Skeletal muscle cell (primary cell): ENCODE measurements at places on chromosomes 2 and 18.

GRCh38 chr18:26057344-26057773 lies 33.1 kb downstream of the SS18 start:
- DNase-seq = peak; percentile 25

DNA sequence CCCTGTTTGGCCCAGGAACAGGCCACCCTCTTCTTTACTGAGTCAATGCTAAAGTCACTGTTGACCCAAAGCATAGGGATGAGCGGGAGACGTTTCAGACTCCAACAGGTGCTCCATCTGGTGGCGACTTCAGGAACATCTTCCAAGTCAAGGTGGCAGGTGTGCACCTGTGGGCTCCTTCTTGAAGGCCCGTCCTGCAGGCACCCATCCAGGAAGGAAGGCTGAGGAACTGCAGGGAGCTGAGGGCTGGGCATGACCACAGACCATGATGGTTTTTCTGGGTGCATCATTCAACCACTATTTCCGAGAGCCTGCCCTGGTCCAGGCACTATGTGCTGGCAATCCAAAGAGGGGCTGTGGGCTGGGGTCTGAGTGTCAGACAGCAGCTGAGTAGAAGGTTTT lies 142.8 kb downstream of the NDUFA10 start:
- DNase-seq = no peak

- DNase-seq = no peak
Observed at GRCh38 chr18:23802817-23803216, 113.6 kb downstream of the LAMA3 start.

GRCh38 chr2:25036221-25036559 lies 5.7 kb upstream of the EFR3B start:
- no peak for DNase-seq

DNA sequence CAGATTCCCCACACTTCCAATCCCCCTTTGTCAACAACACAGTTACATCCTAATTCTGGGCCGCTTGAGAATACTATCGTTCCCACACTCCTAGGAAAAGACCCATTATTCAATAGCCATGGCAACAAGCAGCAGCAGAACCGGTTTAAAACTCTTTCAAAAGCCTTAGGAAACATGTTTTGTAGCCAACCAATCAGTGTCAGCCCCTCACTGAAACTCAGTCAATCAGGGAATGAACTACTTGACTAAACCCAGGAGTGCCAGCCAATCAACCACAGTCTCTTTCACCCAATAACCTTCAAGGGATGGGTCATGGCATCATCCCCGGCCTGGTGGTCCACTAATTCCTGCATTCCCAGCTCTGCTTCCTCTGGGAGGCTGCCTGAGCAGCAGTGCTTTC lies 204.8 kb upstream of the HS6ST1 start:
- DNase-seq = no peak

- DNase-seq = no peak
Observed at GRCh38 chr18:68176901-68177300, 538.0 kb downstream of the TMX3 start.

DNA sequence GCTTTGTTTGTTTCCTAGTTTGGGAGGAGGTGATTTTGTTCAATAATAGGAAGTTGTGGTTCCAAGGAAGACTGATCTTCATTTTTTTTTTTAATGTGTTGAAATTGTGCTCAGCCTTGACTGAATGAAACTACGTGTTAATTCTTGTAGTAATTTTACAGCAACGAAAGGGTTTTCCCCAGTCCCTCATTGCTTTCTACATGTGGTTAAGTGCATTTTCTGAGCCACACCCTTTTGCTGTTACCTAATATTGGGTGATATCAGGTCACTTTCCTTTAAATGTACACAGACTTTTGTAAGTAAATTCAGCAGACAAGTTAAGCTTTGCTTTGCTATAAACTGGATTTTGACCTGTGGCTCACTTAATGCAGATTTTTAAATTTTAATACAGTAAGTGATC lies 73.6 kb downstream of the OTX1 start:
- no peak for DNase-seq

GRCh38 chr2:227462462-227462951 lies 9.4 kb upstream of the AGFG1 start:
- no peak for DNase-seq

GRCh38 chr2:228657807-228658402 lies 476.4 kb upstream of the SPHKAP start:
- DNase-seq = no peak

DNA sequence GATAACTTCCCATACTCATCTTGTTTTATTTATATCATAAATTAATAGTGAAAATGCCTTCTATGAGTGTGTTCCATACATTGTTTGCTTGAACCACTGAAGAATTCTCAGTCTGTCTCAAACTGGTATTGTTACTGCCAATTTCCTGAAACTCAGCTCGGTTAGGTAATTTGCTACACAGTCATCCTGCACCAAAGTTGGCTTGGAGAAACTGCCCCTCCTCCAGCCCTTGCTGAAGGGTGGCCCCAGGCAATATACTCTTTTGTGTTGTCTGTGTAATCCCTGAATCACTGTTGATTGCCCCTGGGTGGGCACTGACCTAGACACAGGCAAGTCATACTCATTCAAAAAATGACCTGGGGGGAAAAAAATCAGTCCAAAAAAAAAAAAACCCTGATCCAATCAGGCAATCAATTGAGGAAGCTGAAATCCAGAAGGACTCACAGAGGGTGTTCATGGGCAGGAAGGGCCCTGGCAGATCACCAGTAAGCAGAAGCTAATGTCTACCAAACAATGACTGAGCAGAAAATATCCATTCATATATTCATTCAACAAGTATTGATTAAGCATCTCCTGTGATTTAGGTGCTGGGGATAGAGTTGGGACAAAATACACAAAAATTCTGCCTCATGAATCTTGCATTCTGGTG lies 3.8 kb upstream of the SESTD1 start:
- no peak for DNase-seq

- peak; percentile 21 for DNase-seq
Observed at GRCh38 chr2:45895241-45895861, 243.9 kb downstream of the PRKCE start.

- no peak for DNase-seq
Observed at GRCh38 chr2:164841719-164842623, at the start of gene COBLL1. Gene COBLL1, minus strand, starts transcription at chr2:164841823. Its CDS starts 627 bp downstream, at chr2:164841196.

- no peak for DNase-seq
Observed at GRCh38 chr18:74063557-74063956, 84.1 kb downstream of the FBXO15 start.

DNA sequence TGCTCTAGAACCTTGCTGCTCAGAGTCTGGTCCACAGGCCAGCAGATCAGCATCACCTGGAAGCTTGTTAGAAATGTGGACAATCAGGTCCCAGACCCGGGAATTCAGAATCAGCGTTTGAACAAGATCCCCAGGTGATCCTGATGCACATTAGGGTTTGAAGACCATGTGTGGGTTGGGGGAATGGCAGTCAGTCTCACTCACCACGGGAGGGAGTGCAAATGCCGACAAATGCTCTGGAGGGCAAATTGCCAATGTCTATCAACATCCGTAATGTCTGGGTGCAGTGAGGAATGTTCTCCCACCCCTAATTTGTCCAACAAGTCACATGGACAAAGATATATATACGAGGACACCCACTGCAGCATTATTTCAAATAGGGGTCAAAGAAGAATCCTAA lies 34.5 kb downstream of the INPP5D start:
- no peak for DNase-seq

- DNase-seq = no peak
Observed at GRCh38 chr2:37391711-37392110, 47.3 kb downstream of the QPCT start.

DNA sequence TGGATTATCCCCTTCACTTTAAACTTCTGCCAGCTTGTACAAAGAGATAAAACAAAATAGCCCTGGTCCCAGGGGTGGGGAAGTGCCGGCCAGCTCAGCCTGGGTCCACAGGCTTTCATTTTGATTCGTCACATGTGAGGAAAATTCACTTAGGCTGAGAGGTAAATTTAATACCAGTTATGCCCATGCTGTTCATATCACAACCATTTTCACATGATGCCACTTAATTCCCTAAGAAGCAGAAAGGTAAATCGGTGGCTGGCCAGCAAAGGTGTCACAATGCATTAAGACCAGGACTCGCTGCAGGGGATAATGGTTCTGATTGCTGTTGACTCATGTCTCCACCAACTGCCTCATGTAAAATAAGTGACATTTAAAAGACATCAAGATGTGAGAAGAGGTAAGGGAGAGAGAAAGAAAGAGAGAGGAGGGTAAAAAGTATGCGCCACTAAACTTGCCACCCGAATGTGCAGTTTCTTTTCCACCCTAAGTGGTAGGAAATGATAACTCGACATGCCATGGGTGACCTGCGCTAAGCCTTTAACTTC lies 261.0 kb upstream of the SIX3 start:
- no peak for DNase-seq

DNA sequence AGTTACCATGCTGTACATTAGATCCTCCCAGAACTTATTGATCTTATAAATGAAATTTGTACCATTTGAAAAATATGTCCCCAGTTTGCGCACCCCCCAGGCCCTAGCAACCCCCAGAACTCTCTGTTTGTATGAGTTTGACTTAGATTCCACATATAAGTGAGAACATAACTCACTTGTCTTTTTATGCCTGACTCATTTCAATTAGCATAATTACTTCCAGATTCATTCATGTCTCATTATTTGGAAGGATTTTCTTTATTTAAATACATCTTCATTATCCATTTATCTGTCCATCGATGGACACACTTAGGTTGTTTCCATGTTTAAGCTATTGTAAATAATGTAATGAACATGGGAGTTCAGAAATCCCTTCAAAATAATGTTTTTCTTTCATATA lies 705.9 kb downstream of the CCDC85A start:
- DNase-seq = no peak

- no peak for DNase-seq
Observed at GRCh38 chr2:26251893-26252292, 7.2 kb downstream of the HADHB start.

GRCh38 chr18:9716780-9717563 lies 8.9 kb downstream of the RAB31 start:
- DNase-seq = no peak

GRCh38 chr2:197604117-197604860 lies 71.1 kb downstream of the RFTN2 start:
- no peak for DNase-seq

DNA sequence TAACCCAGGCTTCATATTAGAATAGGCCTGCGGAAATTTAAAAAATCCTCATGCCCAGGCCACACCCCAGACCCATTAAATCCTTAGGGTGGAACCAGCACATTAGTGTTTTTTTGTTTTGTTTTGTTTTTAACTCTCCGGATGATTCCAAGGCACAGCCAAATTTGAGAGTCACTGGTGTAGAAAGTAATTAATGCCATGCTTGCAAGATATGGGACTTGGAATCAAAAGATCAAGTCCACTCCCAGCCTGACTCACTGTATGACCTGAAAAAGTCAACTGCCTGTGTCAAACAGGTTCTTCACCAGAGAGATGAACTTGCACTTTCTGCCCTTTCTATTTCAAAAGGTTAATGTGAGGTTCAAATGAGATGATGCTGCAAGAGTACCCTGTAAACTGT lies 310.3 kb upstream of the LYPD1 start:
- no peak for DNase-seq

- DNase-seq = no peak
Observed at GRCh38 chr2:132678483-132678882, 8.5 kb upstream of the LYPD1 start.

- peak; percentile 89 for DNase-seq
Observed at GRCh38 chr2:213238753-213239495, 45.3 kb upstream of the SPAG16 start.

DNA sequence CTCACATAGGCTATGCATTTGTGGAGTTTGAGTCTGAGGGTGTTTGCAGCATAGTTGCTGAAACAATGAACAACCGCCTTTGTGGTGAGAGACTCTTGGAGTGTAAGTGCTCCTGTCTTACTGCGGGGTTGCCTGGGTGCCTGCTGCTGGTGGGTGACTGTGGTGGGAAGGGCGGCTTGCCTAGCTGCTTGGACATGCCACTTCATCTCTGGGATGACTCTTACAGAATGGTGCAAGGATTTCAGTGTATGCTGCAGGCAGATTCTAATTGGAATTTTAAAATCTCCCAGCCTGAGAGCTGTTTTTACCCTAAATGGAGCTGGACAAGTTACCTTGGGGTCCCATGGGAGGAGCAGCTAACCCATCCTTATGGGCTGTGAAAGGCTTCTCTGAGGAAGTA lies 50.1 kb downstream of the CYP27C1 start:
- no peak for DNase-seq

- DNase-seq = no peak
Observed at GRCh38 chr2:241224851-241225438, 36.5 kb downstream of the ANO7 start.

DNA sequence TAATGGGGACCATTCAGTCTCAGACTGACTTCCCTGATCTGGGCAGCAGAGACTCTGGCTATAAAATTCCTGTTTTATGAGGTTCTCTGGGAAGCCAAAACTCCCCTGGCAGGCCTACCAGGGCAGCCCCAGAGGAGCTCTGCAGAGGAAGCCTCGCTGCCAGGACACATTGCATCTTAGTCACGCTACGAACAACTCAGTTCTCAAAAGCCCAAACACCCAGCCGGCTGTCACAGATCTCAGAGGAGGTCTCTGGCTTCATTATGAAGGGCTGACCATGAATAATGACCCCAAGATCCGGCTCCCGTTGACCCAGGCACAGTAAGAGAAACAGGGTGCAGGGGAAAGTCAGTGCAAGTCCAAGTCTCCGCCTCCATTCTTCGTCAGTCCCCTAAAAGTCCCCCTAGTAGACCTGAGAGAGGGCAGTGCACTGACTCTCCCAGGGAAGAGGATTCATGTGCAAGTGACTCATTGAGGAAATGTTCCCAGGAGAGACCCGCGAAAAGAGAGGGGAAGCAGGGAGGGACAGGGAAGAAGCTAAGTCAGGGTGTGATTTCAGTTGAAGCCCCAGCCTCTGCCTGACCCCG lies 212.3 kb downstream of the CYP26B1 start:
- DNase-seq = peak; percentile 11

- no peak for DNase-seq
Observed at GRCh38 chr2:63539416-63540162, 48.7 kb downstream of the WDPCP start.

- no peak for DNase-seq
Observed at GRCh38 chr2:40279001-40279400, 172.9 kb downstream of the SLC8A1 start.

- no peak for DNase-seq
Observed at GRCh38 chr2:108573061-108573460, 38.8 kb downstream of the LIMS1 start.

GRCh38 chr18:44123743-44124142 lies 556.9 kb upstream of the SETBP1 start:
- DNase-seq = no peak

DNA sequence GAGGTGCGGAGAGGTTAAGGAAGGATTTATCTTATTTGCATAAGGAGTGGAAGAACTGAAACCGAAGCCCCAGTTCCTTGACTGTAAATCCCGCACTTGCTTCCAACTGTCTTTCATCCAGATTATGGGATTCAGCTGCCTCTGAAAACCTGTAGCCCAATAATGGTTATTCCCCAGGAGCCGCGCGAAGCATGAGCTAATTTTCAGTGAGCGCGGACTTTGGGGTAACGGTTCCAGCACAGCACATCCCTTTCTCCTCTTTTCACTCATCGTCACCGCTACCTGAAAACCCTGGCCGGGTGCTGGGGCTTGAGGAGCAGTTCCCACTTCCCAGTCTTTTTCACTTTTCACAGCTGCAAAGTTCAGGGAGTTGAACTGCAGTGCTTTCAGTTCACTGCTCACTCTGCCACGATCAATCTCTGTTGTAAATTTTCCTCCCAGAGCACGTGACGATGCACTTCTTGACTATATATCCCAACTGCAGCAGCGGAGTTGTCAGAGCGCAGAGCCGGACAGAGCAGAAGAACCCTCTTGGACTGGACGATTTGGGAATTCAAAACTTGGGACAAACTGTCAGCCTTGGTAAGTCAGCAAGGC lies at the start of gene KCNE4:
TSS of gene KCNE4 (plus strand) at position 498 of the 597 bp plus-strand sequence. CDS start 641 bp downstream, outside the sequence.
- peak; percentile 75 for DNase-seq

- peak; percentile 75 for DNase-seq
Observed at GRCh38 chr2:45962177-45962921, 310.9 kb downstream of the PRKCE start.
